ENCODE measurements at places on chromosomes 3 and 15.

DNA sequence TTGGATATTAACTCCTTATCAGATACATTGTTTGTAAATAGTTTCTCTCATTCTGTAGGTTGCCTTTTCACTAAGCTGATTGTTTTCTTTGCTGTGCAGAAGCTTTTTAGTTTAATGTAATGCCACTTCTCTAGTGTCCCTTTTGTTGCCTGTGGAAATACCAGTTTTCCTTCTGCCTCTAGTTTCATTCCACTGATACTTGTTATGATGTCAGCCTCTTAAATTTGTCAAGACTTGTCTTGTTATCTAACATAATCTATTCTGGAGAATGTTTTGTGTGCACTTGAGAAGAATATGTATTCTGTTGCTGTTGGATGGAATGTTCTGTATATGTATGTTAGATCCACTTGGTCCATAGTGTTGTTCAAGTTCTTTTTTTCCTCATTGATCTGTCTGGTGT is 18.0 kb upstream of the CEP152 start:
- no peak for DNase-seq

- DNase-seq = no peak
Measured at GRCh38 chr3:196121066-196121465, 39.2 kb upstream of the TFRC start.

- no peak for DNase-seq
Measured at GRCh38 chr3:118412503-118412902, 622.1 kb downstream of the IGSF11 start.

- DNase-seq = no peak
Measured at GRCh38 chr15:51623386-51623938, 891 bp upstream of the DMXL2 start.

DNA sequence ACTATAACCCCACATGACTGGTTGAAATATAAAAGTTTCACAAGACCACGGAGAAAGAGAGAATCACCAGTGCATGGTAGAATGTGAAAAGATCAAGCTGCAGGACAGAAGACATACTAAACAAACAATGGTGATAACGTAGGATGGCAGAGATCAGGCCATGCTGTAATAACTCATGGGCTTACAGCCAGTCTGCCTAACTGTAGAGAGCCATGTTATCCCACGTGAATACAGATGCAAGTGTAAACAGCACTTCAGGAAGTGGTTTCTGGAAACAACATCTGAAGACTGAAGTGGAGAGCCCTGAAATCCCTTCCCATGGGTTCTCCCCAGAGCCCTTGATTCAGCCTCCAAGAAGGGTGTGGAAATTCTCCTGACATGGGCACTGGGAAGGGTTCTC is 103.2 kb upstream of the SLCO2A1 start:
- DNase-seq = no peak

GRCh38 chr15:76588811-76589747 is 252.5 kb downstream of the ISL2 start:
- no peak for DNase-seq

DNA sequence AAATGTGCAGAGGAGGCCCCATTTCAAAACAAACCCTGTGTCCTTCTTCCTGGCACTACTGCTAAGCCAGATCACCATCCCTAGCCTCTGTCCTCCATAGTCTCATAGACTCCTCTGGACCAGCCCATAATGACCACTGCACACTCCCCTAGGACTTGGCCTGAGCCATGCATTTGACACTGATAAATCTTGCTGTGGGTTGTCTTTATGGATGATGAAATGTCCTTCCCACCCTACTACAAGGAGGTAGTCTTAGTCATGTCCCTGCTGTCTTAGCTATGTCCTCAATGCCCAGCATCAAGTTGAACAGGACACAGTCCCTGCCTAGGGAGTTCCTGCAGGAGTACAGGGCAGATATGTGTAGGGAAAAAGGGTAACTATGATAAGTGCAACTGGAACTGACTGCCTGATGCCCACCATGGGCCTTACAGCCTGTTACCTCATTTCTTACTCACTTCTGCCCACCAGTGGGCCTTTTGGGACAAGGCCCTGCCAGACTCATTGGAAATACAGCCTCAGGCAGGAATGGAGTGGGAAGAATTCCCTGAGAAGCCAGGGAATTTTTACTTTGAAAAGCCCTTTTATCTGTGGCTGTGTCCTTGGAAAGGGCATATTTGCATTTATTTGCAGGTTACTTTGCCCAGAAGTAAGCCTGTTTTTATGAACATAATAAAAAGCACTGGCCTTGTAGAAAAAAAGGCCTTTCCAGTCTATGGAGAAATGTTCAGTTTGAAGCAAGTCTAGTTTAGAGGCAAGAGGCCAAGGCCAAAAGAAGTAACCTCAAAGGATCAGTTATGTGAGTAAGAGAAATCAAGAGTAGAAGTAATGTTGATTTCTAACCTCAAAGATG is 199.6 kb upstream of the EIF1B start:
- DNase-seq = no peak

Data from activated CD4-positive, alpha-beta memory T cell treated with anti-CD3 and anti-CD28 coated beads for 36 hours (primary cell).